ENCODE measurements at places on chromosomes 3 and 15. TPM values are rescaled to one million over a fixed set of nuclear protein-coding genes. Genes with fewer than 3 reads are reported as not detected.

BLM gene
- total RNA-seq, result 23.5 TPM

C3orf85 gene
- total RNA-seq, result not detected

DNA sequence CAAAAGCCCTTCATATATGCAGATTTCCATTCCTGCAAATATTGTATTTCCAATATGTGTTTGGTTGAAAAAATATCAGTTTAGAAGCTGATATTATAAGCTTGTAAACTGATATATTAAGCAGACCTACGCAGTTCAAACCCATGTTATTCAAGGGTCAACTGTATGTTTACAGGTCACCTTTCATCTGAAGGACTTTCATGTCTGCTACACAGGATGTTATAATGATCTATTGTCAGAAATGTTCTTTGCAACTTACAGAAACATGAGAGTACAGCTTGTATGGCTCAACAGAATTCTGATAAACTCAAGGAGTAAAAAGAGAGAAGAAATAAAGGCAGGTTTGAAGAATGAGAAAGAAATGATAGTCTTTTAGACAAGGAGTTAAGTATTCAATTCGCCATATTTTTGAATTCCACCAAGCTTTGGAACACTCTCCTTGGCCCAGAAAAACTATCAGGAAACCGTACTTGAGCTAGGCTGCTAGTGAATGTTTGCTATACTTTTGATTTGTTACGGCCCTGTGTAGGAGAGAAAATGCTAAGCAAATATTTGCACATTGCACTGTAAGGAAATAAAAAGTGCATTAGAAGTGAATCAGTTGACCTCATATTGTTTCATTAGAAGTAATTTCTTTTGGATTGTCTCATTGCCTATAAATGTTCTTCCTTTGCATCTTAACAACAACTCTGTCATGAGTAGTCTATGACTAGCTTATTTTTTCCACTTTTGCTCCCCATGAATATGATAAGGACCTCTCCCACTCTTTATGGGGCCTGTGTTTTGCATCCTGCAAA, 81.2 kb downstream of the NEK11 start:
- no peak for DNase-seq

DNA sequence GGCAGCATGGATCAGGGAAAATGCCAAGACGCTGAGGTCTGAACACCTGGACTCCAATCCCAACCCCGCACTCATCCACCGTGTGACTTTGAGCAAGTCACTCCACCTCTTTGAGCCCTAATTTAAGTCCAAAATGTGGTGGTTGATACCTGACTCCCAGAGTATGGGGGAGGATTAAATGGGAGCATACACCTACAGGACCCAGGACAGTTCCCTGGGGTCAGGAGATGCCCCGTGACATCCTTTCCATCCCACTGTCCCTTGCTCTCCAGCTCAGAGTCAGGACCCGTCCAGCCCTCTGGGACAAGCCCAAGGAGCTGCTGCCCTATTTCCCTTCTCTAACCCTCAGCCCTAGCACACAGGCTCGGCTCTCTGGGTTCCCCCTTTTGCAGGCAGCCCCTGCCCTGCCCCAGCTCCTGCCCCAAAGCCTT, 276.4 kb downstream of the XXYLT1 start:
- DNase-seq, result no peak

TF gene
- 3.7 TPM for total RNA-seq

- DNase-seq, result no peak
Measured at GRCh38 chr3:183711516-183711915, 13.9 kb downstream of the YEATS2 start.

DNA sequence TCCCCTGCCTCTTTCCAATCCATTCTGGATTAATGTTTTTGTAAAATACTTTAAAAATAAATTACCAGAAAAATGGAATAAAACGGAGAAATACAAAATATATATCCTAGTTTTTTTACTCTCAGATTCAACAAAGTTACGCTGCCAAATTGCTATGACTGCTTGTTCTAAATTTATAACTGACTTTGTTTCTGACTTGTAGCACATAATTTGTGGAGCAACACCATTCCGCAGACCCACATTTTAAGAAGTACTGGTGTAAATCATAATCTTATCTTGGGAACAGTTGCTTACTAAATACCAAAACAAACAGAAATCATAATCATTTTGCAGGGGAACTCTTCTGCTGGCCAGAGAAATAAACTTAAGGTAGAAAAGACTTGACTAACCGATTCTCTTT, 339.4 kb upstream of the CBLB start:
- DNase-seq, result no peak

GRCh38 chr3:151439652-151440125, 21.2 kb downstream of the IGSF10 start:
- no peak for DNase-seq

DNA sequence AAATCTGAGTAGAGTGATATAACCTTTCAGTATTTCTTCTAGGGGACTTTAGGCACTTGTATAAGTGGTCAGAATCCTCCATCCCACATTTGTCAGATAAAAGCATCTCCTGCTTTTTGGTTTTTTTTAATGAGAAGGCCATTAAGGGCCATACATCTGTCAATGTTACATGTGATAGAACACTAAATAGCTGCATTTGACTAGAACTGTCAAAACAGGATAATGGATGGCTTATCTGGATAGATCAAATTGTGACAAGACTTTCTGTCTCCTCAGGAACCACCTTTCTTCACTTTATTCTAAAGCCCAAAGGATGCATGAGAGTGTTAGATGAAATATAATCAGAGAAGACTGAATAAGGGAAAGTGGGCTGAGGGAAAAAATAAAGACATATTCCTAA, 533.4 kb upstream of the TGFBR2 start:
- no peak for DNase-seq

CD96 gene
- total RNA-seq, result 28.3 TPM

GRCh38 chr15:41844814-41845213, 6.2 kb downstream of the PLA2G4B start:
- DNase-seq, result no peak

DNA sequence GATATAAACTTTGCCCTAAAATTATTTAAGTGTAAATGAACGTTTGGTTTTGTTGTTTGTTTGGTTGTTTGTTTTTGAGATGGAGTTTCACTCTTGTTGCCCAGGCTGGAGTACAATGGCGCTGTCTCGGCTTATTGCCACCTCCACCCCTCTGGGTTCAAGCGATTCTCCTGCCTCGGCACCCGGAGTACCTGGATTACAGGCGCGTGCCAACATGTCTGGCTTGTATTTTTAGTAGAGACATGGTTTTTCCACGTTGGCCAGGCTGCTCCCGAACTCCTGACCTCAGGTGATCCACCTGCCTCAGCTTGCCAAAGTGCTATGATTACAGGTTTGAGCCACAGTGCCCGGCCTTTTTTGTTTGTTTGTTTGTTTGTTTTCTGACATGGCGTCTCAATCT, 87.9 kb upstream of the CHD2 start:
- DNase-seq, result no peak
